ENCODE measurements at places on chromosomes 1 and 21. TPM values are rescaled to one million over a fixed set of nuclear protein-coding genes. Genes with fewer than 3 reads are reported as not detected.

- no peak overlapping the region for H3K4me3 ChIP-seq
- peaks cover 18% of the 10 kb centered on the region for H3K27me3 ChIP-seq
- no peak overlapping the region for H3K27ac ChIP-seq
- DNase-seq, result no peak
These were observed 30.1 kb upstream of the PARP1 start for GRCh38 chr1:226438007-226438406.

- H3K4me3 ChIP-seq, result peak overlapping the region; percentile 91
- no peak overlapping the region for H3K27ac ChIP-seq
- H3K27me3 ChIP-seq, result no peaks in the 10 kb centered on the region
- DNase-seq, result no peak
- H3K36me3 ChIP-seq, result no peaks in the 10 kb centered on the region
These were observed 933 bp downstream of the C1orf35 start for GRCh38 chr1:228101994-228102790.

LDLRAD2 gene
- not detected for total RNA-seq

ARMH1 gene
- 8.7 TPM for total RNA-seq

MAEL gene
- total RNA-seq, result not detected

All from natural killer cell treated with Interleukin-12 subunit alpha and Interleukin-12 subunit beta and Interleukin-15 and Interleukin-18, amount 100 ng/mL, for 72 hours (primary cell).